ENCODE measurements at places on chromosomes 1 and 21.

DNA sequence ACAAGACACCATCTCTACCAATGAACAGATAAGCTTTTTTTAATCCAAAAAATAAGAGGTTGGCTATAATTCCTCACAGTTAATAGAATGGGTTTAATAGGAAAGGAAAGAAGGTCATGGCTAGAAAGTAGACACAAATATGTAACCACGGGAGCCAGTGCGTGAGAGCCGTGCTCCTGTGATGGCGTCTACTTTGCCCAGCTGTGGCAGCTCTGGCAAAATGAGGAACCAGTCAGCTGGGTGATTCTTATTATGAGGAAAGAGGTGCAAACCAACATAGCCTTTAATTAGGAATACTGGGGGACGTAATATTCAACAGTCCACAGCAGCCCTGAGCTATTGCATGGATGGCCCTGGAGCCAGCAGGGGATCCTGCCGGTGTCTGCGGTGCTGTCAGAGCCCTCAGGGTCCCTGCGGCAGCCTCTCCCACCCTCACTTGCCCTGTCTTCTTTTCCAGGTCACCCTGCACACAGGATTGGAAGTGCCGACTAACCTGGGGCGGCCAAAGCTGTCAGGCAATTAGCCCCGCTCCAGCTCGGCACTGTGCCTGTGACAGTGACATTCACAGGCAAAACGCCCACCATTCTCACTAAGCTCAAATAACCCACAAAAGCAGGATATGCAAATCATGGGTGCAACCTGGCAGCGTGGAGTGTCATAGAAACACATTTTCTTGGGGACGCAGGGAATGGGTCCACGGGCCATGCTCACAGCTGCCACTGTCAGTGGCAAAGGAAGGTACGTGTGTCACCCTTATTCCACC, 25.9 kb upstream of the GNPAT start:
- no peak for DNase-seq

- DNase-seq = no peak
Observed at GRCh38 chr1:154751690-154752089, 118.4 kb downstream of the KCNN3 start.

DNA sequence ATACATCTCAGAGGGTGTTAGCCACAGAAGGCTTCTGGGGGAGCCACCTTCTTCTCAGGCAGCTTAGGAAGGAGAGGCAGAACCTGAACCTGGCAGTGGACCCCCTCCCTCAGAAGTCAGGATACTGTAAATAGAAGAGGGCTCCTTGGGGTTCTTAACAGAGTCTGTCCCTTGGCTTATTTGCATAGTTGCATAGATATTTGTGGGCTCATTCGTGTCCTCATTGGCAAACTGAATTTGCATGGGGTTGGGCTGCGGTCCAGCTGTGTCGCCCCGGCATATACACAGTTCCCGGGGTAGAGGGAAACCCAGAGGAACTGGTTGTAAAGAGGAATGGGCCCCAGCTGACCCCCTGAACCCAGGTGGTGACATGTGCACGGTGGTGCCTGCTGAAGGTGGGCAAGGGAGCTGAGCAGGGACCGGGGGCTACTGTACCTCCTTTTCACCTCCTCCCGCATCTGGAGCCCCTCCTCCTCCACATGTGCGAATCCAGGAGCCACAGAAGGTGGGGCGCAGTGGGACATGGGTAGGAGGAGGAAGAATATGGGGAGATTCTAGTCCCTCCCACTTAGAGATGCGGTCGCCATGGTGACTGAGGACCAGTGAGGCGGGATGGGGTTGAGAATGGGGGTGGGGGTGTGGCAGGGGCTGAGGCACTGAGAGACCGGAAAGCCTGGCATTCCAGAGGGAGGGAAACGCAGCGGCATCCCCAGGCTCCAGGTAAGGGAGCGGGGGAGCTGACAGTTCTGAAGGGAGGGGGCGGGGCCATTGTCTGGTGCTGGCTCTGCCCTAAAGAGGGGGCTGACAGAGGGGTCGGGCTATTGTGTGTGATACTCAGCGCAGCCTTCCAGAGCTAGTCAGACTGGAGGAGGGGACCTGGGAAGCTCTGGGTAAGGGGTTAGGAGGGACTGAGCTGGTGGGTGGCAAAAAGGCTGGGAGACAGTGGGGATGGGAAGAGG, 3.7 kb upstream of the SEMA4A start:
- DNase-seq = no peak

DNA sequence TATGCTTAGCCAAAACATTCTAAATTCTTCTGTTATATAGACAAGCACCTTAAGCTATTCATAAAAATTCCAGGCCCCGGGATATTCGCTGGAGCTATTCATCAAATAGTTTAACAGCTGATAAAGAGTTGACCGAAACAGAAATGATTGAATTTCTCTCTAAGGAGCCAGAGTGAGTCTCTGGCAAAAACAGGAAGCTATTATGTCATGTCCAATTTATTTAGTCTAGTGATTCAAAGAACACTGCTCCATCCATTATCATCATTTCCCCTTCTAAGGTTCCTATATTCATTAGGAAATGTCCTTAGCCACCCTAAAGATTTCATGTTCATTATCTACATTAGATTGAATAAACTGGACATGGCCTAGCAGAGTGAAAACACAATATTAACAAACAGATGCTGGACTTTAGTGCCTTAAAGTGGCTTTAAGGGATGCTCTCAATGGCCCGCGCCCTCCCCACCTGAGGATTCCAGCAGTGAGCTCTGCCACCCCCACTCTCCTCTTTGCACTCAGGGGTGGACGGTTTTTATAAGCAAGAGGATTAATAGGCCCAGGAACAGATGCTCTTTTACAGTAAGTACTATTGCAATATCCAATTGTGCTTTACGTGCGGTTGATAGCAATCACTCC, 122.1 kb upstream of the RGS1 start:
- DNase-seq = no peak

DNA sequence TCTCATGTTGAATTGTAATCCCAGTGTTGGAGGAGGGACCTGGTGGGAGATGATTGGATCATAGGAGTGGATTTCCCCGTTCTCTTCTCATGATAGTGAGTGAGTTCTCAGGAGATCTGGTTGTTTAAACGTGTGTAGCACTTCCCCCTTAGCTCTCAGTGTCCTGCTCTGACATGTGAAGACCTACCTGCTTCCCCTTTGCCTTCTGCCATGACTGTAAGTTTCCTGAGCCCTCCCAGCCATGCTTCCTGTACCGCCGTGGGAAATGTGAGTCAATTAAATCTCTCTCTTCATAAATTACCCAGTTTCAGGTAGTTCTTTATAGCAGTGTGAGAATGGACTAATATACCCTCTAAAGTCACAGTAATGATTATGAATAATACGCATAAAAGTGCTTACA, 248.4 kb upstream of the LRRC7 start:
- DNase-seq = no peak

DNA sequence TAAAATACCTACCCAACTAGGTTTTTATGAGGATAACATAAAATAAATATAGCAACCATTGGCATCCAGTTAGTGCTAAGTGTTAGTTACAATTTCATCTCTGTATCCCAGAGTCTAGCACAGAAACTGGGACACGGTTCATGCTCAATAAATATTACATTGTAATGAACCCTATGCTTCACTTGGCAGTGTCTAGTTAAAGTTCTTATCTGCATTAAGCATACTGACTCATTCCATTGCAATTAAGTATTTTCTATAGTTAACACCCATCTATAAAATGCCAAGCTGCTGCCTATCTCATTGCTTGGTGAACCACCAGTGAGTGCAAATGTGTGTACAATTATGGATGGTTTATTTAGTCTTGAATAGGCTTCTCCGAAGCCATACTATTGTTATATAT, 15.2 kb downstream of the CHML start:
- DNase-seq = no peak

GRCh38 chr1:168396940-168397684, 116.4 kb downstream of the TBX19 start:
- DNase-seq = no peak

DNA sequence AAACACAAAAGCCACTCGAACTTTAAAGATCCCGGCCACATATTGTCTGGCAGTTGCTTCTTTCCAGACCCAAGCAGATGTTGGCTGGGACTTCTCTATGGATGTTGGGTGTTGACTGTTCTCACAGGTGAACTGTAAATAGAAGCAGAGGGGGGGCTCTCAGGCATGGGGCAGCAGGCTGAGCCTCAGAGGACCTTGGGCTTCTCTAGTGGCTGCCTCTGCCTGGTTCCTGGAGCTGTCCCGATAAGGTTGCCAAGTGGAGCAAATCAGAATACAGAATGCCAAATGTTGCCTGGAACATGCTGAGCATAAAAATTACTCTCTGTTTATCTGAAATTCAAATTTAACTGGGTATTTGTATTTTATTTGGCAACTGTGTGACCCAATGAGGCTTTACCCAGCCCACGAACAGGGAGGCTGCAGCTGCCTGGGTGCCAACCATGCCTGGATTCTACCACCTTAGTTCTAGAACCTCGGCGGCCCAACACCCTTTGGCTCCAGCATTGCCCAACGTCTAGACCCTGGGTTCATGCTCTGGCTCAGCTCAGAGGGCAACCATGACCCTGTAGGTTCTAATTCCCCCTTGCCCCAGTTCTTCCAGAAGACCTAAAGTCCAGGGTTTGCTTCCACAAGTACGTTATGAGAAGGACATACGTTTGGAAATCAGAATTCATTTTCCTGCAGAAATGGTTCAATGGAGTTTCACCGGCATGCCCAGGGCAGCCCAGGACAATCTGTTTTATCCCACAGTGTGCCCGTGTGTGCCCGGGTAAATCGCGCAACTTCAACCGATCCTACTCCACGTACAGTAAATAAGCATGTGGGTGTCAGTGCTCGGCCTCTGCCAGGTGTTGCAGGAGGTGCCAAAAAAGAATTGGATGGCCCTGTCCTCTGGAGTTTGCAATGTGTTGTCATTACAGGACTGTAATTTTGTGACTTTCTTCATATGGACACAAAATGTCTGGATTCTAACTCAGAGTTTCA, 5.4 kb upstream of the SLC45A1 start:
- no peak for DNase-seq

DNA sequence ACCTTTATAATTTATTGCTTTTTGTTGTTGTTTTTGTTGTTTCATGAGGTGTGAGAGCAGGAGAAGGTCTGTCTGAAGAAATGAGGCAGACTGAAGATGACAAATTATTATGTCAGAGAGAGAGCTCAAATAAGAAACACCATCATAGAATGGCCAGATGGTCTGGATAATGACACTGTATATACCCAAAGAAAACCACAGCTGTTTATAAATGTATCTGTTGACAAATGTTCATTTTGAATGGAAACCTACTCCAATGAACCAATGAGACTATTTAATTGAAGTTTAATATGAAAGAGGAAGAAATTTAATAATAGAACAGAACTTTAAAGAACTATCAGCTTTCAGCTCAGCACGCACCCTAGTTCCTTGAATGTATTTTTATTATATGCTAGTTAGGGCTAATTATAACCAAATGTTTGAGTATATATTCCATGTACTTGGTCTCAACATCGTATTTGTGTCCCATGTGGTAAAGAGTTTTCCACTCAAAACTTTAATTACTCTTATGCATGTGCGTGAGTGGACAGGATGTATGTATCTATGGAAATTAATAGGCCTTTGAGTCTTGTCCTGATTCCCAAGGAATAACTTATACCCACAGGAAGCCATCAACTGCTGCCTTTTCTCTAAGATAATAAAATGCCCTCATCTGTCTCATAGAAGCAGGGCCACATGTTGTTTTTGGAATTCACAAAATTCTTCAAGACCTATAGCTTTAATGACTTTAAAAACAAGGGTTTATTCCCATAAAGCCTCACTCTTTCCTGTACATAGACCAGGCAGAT, 202.7 kb downstream of the KCNK2 start:
- DNase-seq = no peak

- no peak for DNase-seq
Observed at GRCh38 chr1:168007691-168008090, 70.8 kb upstream of the MPC2 start.

- DNase-seq = no peak
Observed at GRCh38 chr1:202616355-202616915, 93.8 kb downstream of the SYT2 start.

GRCh38 chr1:41362749-41363590, 1.7 kb downstream of the FOXO6 start:
- DNase-seq = no peak

- DNase-seq = peak; percentile 83
Observed at GRCh38 chr1:37946703-37947360, at the start of gene INPP5B. Gene INPP5B, minus strand, starts transcription at chr1:37947053. Its CDS starts 745 bp downstream, at chr1:37946308.

DNA sequence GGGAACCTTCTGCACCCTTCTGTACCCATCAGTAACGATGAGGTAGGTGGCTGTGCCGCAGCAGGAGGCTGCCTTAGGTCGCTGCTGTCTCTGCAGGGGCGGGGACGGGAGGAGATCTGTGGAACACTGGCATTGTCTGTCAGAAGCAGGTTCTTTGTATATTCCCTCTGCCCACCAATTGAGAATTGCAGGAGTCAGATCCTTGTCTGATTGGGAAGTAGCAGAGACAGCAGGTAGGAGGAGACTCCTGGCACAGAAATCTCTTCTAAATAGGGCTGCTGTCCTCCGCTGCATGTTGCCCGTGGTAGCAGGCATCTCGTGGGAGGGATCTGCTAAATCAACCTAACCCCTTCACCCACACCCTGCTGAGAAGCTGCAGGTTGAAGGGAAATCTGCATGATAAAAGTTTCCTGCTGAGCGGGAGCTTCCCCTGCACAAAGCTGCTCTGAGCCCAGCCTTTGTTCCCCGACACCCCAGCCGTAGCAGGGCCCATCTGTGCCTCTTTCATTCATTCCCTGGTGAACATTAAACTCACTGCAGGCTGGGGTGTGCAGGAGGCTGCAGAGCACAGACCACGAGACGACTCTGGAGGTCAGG, 15.9 kb downstream of the SARS1 start:
- no peak for DNase-seq

- DNase-seq = no peak
Observed at GRCh38 chr1:156523801-156524480, 23.4 kb upstream of the MEF2D start.

GRCh38 chr1:155052439-155053395, 1.6 kb downstream of the ADAM15 start:
- DNase-seq = peak; percentile 54

DNA sequence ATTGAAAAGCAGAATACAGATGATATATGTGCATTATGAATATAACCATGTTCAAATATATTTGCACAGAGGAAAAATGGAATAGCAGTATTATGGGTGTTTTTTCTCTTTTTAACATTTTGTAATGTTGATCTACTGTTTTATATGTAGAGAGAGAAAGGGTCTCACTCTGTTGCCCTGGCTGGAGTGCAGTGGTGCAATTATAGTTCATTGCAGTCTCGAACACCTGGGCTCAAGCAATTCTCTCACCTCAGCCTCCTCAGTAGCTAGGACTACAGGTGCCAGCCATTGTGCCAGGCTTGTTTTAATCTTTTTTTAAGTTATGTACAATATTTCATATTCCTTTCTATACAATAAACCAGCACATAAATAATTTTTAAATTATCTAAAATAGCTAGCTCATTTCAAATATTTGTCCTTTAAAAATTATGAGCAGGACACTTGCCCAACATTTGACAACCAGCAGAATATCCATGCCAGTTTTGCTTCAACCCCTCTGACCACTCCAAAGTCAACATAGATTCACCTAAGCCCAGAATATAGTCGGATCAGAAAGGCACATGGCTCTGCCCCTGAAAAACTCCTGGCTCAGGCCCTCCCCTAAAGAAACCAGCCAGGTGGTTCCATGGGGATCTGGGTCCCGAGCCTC, 29.8 kb downstream of the ZNF281 start:
- DNase-seq = no peak

- DNase-seq = no peak
Observed at GRCh38 chr1:193392686-193393085, 206.3 kb upstream of the B3GALT2 start.
